ENCODE measurements at places on chromosomes 6 and 20. TPM values are rescaled to one million over a fixed set of nuclear protein-coding genes. Genes with fewer than 3 reads are reported as not detected.
A peak's percentile ranks its signal among the peaks of the same experiment; 100 is the strongest.

Gene HLA-DQA2
- total RNA-seq = not detected

DNA sequence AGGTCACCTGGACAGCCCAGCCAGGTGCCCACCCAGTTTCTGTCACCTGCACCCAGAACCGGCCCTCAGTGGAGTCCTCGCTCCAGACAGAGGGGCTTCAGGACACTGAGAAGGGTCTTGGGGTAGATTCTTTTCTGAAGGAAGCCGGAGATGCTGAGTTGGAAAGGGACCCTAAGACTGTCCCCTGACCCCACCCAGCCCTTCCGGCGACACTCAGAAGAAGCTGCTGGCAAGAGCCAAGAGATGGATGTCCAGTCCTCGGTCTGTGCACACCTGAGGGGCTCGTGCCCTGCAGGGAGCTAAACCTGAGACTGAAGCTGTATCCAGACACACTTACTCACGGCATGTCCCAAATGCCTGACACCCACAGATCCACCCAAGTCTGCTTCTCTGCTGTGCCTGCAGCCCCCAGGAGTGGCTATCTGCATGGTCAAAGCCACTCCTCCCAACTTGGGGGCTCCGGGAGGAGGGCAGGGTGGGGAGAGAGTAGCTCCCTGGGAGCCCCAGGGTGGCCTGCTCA is 20.2 kb downstream of the NTSR1 start:
- H3K4me3 ChIP-seq = no peak overlapping the region
- H3K27ac ChIP-seq = no peak overlapping the region
- peaks cover 8% of the 10 kb centered on the region for H3K4me1 ChIP-seq

DNA sequence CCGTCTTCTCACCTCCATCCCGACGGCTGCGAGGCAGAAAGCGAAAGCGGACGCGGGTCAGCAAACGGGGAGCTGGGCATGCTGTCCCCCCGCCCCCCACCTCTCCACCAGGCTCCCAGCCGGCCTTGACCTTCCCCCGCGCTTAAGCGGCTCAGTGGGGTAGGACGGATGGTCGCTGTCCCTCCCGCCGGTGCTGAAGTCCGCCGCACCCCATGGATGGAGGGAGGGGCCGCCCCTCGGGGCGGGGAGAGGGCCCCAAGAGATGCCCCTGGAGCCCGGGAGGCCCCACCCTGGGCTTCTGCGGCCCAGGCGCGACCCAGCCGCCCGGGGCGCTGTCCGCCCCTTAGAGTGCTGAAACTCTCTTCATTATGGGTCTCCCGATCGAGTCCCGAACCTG is at the start of gene KCNB1:
TSS of gene KCNB1 (minus strand) at position 48 of the 397 bp plus-strand sequence. CDS start 188 bp downstream, outside the sequence.
- H3K4me3 ChIP-seq = no peak within 1 kb of the TSS
- H3K27me3 ChIP-seq = peaks cover 37% of the 10 kb centered on the region
- 0 out of 2 replicates have a peak, but pooled peaks cover 5% of the 10 kb centered on the region for H3K4me1 ChIP-seq
- no peaks in the 10 kb centered on the region for H3K36me3 ChIP-seq
- DNase-seq = peak; percentile 8

DNA sequence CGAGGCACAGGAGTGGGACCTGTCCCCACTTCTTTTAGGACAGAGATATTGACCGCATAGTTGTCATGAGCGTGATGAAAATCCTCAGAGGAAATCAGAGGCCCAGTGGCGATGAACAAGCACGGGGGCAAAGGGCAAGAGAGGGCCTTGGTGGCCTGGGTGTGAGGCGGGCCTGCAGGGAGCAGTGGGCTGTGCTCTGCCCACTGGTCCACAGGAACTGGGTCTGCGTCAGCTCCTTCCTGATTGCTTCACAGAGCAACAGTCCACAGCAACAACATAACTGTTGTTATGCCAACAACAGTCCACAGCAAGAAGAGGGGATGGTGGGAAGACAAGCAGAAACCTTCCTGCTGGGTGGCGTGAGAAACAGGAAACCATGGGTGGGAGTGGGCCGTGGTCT is 335.6 kb downstream of the ZFAND3 start:
- peaks cover 11% of the 10 kb centered on the region for H3K27me3 ChIP-seq
- DNase-seq = no peak
- H3K27ac ChIP-seq = peak overlapping the region; percentile 77
- peaks cover 23% of the 10 kb centered on the region for H3K4me1 ChIP-seq
- H3K4me3 ChIP-seq = no peak overlapping the region
- peaks cover 24% of the 10 kb centered on the region for H3K36me3 ChIP-seq

- H3K4me3 ChIP-seq = no peak overlapping the region
- peaks cover 5% of the 10 kb centered on the region for H3K27me3 ChIP-seq
- peaks cover 4% of the 10 kb centered on the region for H3K36me3 ChIP-seq
- H3K4me1 ChIP-seq = peaks cover 10% of the 10 kb centered on the region
- H3K27ac ChIP-seq = no peak overlapping the region
Measured at GRCh38 chr20:3121955-3122610, 37.6 kb upstream of the AVP start.

Gene PARD6B
- total RNA-seq = 0.50 TPM

Gene KCNK5
- not detected for total RNA-seq

Gene ASIP
- total RNA-seq = not detected

GRCh38 chr20:3885715-3886114 is 3.5 kb upstream of the PANK2 start:
- H3K4me3 ChIP-seq = no peak overlapping the region
- H3K27ac ChIP-seq = no peak overlapping the region
- H3K36me3 ChIP-seq = peaks cover 29% of the 10 kb centered on the region

Gene TREML2
- total RNA-seq = not detected

- H3K4me1 ChIP-seq = peaks cover 13% of the 10 kb centered on the region
- no peak for DNase-seq
- H3K27me3 ChIP-seq = no peaks in the 10 kb centered on the region
- H3K4me3 ChIP-seq = no peak overlapping the region
Measured at GRCh38 chr20:1297486-1297885, 31.4 kb downstream of the SNPH start.

GRCh38 chr6:25703005-25703404 is 51.0 kb downstream of the SCGN start:
- no peak overlapping the region for H3K27ac ChIP-seq
- no peaks in the 10 kb centered on the region for H3K27me3 ChIP-seq
- DNase-seq = no peak
- no peaks in the 10 kb centered on the region for H3K4me1 ChIP-seq
- no peaks in the 10 kb centered on the region for H3K36me3 ChIP-seq

- H3K4me1 ChIP-seq = no peaks in the 10 kb centered on the region
- no peak for DNase-seq
- no peaks in the 10 kb centered on the region for H3K27me3 ChIP-seq
- no peak overlapping the region for H3K4me3 ChIP-seq
- H3K27ac ChIP-seq = no peak overlapping the region
- no peaks in the 10 kb centered on the region for H3K36me3 ChIP-seq
Measured at GRCh38 chr20:63280929-63281545, 8.4 kb downstream of the ARFGAP1 start.

Gene TUBB1
- not detected for total RNA-seq
